ENCODE measurements at places on chromosomes 3 and 15. TPM values are rescaled to one million over a fixed set of nuclear protein-coding genes. Genes with fewer than 3 reads are reported as not detected.

Gene CYP19A1
- total RNA-seq = not detected

Gene DCLK3
- total RNA-seq = not detected

Gene KCNMB3
- total RNA-seq = 6.2 TPM

Gene CHRNB4
- not detected for total RNA-seq

Gene CP
- 2.2 TPM for total RNA-seq

Gene MYLK
- 790 TPM for total RNA-seq

Gene HCLS1
- total RNA-seq = 12.2 TPM

Gene FGF12
- total RNA-seq = not detected

Gene SCN11A
- 0.12 TPM for total RNA-seq

Gene UPK1B
- total RNA-seq = not detected

Gene GPR156
- total RNA-seq = 1.9 TPM

Measured in uterus (tissue), 4 donors.